ENCODE measurements at places on chromosomes 2 and 18.
A peak's percentile ranks its signal among the peaks of the same experiment; 100 is the strongest.

DNA sequence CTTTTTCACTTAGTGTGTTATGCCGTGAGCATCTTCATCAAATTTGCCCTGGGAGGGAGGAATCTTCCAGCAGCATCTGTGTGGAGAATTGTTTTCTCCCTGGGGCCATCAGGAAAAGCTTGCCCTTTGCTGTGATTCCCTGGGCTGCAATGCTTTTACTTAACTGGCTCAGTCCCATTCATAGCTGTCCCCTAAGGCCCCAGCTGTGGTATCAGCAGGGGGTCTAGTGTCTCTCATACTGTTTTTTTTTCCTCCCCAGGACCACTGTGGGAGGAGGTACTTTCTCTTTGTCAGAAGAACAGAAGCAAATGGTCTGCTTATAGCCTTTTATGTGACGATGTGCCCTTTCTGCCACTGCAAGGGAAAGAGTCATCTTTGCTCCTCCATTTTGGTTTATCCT, 176.8 kb upstream of the CELF4 start:
- peak; percentile 82 for DNase-seq

DNA sequence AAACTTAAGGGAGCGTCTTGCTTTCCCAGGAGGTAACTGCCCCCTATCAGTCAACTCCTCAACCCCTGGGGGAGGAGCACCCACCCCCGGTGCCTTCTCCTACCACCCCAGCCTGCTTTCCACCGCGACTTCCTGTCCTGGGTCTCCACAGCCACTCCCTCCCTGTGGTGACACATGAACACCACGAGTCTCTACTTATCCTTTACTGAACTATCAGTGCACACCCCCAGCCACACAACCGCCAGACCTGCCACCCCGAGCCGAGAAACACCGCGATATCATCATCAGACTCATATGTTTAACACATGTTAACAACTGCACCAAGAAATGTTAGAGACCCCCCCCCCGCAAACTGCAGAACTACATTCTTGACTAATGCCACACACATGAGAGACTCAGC, 43.3 kb downstream of the LONRF2 start:
- no peak for DNase-seq

- no peak for DNase-seq
Observed at GRCh38 chr2:10552220-10552870, 104.2 kb upstream of the ODC1 start.

DNA sequence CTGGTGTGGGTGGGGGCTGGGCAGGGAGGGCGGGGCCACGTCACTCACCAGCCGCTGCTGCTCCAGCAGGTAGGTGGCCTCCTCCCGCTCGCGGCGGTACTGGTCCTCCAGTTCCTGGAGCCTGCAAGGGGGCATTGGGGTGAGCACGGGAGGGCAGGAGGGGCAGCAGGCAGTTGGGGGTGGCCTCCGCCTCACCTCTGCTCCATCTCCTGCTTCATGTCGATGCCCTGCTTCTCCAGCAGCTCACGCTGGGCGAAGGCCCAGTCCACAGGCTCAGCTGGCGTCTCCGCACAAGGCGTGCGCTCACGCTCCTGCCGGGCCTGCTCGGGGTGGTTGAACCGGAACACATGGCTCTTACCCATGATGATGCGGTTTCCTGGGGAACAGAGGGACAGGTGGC, 57.0 kb downstream of the KIF1A start:
- DNase-seq: no peak

DNA sequence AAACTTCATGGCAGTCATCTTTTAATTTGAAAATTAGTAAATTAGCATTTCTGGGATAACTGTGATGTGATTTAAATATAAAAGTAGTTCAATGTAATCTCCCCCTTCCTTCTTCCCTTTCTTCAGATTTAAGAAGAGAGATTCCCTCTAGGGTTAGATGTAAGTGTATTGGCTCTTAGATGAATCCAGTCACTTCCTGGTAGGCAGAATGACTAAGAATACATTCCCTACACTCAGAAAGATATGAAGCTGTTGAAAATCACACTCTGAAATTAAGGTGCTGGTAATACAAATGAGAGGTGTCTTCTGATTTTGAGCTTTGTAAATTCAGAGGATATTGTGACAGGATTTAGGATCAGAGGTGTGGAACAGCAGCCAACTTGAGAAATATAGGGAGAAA, 71.6 kb downstream of the TDRD15 start:
- no peak for DNase-seq

GRCh38 chr2:201150454-201151020, 32.4 kb upstream of the CASP10 start:
- no peak for DNase-seq

GRCh38 chr2:199956062-199956380, 639 bp downstream of the MAIP1 start:
- peak; percentile 40 for DNase-seq

- DNase-seq: no peak
Observed at GRCh38 chr2:187966924-187967323, 324.8 kb upstream of the GULP1 start.

GRCh38 chr2:150572194-150572766, 84.8 kb upstream of the RND3 start:
- no peak for DNase-seq

GRCh38 chr18:966759-967576, 62.3 kb downstream of the ADCYAP1 start:
- no peak for DNase-seq
